Left lung (tissue), 14 donors: ENCODE measurements at places on chromosomes 11 and 22. TPM values are rescaled to one million over a fixed set of nuclear protein-coding genes. Genes with fewer than 3 reads are reported as not detected.

DNA sequence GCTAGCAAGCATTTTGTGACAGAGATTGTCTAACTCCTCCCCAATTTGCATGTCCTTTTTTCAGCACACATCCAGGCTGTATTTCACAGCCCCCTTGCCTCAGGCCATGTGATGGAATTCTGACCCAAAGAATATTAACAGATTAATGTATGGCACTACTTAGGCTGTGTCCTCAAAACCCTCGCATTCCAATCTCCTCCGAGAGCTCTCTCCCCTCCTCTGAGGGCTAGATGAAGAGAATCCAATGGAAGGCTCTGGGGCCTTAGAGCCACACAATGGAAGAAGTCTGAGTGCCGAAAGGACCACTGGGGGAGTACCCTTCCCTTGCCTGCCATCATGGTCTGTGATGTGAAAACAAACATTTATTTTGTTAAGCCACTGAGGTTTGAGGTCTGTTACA, 13.7 kb upstream of the NNMT start:
- H3K4me3 ChIP-seq, result no peak overlapping the region
- H3K27ac ChIP-seq, result no peak overlapping the region
- H3K36me3 ChIP-seq, result no peaks in the 10 kb centered on the region
- no peak for DNase-seq
- no peaks in the 10 kb centered on the region for H3K27me3 ChIP-seq

GRCh38 chr22:44405661-44406060, 92.4 kb downstream of the RTL6 start:
- no peak for DNase-seq
- H3K27me3 ChIP-seq, result peaks cover 8% of the 10 kb centered on the region
- no peaks in the 10 kb centered on the region for H3K4me1 ChIP-seq
- no peaks in the 10 kb centered on the region for H3K36me3 ChIP-seq
- no peak overlapping the region for H3K27ac ChIP-seq

GRCh38 chr11:57496109-57496820, 19.2 kb downstream of the SLC43A1 start:
- peaks cover 34% of the 10 kb centered on the region for H3K4me1 ChIP-seq
- H3K36me3 ChIP-seq, result peaks cover 13% of the 10 kb centered on the region
- H3K27me3 ChIP-seq, result no peaks in the 10 kb centered on the region

- no peaks in the 10 kb centered on the region for H3K36me3 ChIP-seq
- no peaks in the 10 kb centered on the region for H3K4me1 ChIP-seq
- H3K4me3 ChIP-seq, result no peak overlapping the region
- no peak overlapping the region for H3K27ac ChIP-seq
- no peak for DNase-seq
Measured at GRCh38 chr11:63362196-63362793, 7.3 kb upstream of the SLC22A9 start.

DNA sequence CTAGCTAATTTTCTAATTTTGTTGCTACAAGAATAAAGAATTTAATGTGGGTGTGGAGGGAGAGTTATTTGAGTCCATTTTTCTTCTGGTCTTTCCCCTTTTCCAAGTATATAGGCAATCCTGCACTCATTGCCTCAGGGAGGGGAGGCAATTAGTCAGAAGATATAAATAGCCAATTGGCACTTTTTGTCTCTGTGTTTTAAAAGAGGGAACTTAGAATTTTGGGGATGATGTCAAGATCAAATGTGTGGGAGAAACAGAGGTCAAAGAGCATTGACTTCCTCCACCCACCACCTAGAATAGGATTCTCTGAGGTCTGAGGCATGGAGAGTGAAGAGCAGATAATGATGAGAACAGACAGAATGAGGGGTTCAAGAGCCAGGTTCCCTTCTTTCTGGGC, 120.3 kb upstream of the ZC3H12C start:
- H3K4me3 ChIP-seq, result no peak overlapping the region
- no peak overlapping the region for H3K27ac ChIP-seq
- H3K36me3 ChIP-seq, result no peaks in the 10 kb centered on the region
- no peaks in the 10 kb centered on the region for H3K27me3 ChIP-seq
- no peak for DNase-seq

DNA sequence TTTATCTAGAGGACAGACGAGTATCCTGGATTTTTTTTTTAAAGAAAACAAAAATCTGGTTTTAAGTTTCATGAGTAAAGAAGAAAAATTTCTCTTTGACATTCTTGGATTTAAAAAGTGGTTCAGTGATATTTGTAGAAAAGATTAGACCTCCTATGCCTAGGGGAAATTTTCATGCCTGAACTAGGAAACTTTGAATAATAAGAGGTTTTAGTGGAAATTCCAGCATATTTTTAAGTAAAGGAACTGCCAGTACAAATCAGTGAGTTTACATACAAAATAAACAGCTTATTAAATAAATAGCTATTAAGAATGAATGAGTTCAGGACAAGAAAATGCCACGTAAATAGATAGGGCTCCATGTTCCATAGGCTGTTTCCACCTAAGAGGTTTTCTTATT, 17.5 kb downstream of the JAM3 start:
- H3K36me3 ChIP-seq, result no peaks in the 10 kb centered on the region
- H3K27ac ChIP-seq, result no peak overlapping the region
- DNase-seq, result no peak
- no peak overlapping the region for H3K4me3 ChIP-seq
- no peaks in the 10 kb centered on the region for H3K4me1 ChIP-seq

- no peak overlapping the region for H3K27ac ChIP-seq
- no peaks in the 10 kb centered on the region for H3K27me3 ChIP-seq
- H3K4me1 ChIP-seq, result no peaks in the 10 kb centered on the region
- H3K4me3 ChIP-seq, result no peak overlapping the region
- H3K36me3 ChIP-seq, result no peaks in the 10 kb centered on the region
- no peak for DNase-seq
Measured at GRCh38 chr11:104246590-104246989, 82.6 kb upstream of the PDGFD start.

DNA sequence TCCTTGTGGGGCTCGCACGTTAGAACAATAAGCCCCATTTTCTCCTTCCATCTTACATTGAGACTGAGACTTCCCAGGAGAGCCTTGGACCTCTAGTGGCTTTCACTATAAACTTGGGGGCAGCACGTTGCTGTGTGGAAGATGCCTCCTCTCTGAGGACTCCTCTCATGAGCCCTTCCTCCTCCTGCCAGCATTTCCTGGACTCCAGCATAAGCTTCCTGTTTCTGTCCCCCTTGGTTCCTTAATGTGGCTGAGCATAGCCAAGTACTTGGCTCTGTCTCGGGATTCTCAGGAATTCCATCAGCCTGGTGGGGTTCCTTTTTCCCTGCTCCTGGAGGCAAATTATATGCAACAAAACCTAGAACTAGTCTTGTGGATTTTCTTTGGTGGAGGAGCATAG, 38.8 kb upstream of the UBASH3B start:
- no peak for DNase-seq
- H3K27me3 ChIP-seq, result no peaks in the 10 kb centered on the region
- no peak overlapping the region for H3K27ac ChIP-seq
- no peaks in the 10 kb centered on the region for H3K4me1 ChIP-seq
- no peaks in the 10 kb centered on the region for H3K36me3 ChIP-seq

DNA sequence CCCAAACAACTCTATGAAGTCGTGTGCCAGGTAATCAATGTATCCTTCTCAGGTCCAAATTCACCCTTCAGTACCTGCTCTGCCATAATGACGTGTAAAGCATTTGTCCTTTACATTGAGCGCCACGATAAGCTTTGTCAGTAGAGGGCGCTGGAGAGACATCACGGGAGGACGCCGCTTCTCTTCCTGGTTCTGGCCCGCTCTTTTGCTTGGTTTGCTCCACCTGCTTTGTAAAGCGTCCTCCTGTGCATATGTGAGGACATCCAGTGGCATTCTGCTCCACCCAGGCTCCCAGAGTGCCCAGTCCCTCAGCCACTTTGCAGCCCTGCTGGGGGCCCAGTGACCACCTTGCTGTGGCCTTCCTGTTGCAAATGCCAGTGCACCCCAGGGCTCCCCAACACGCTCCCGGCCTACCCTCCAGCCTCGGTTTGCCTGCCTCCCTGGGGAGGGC, 61.1 kb downstream of the WT1 start:
- no peaks in the 10 kb centered on the region for H3K36me3 ChIP-seq
- H3K4me1 ChIP-seq, result no peaks in the 10 kb centered on the region
- H3K27me3 ChIP-seq, result no peaks in the 10 kb centered on the region
- no peak overlapping the region for H3K4me3 ChIP-seq

GRCh38 chr11:121762820-121763219, 310.1 kb upstream of the SORL1-AS1 start:
- H3K4me3 ChIP-seq, result no peak overlapping the region
- no peaks in the 10 kb centered on the region for H3K27me3 ChIP-seq
- no peaks in the 10 kb centered on the region for H3K36me3 ChIP-seq
- H3K4me1 ChIP-seq, result peaks cover 3% of the 10 kb centered on the region

DNA sequence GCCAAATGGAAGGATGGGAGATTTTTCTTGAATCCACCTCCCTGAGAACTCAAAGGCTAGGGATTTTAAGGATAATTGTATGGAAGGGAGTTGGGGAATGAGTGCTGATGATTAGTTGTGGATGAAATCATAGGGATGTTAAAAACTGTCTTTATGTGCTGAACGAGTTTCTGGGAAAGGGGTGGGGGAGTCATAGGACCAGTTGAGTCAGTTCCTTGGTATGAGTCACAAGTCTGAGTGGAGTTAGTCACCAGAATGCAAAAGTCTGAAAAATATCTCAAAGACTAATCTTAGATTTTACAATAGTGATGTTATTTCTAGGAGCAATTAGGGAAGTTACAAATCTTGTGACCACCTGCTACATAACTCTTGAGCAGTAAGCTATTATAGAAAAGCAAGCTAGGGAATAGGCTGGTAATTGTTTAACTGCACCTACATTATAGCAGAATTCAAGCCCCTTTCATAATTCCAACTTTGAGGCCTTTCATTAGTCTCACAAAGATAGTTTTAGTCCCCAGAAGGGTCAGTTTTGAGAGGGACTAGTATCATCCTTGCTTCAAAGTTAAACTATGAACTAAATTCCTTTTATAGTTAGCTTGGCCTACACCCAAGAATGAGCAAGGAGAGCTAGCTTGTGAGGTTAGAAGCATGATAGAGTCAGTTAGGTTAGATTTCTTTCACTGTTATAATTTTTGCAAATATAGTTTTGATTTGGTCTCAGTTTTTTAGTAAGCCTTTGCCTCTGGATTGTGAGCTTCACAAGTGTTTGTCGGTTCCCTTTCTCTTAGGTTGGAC, 668.0 kb downstream of the ETS1 start:
- no peak overlapping the region for H3K4me3 ChIP-seq
- no peaks in the 10 kb centered on the region for H3K4me1 ChIP-seq
- H3K27ac ChIP-seq, result no peak overlapping the region
- DNase-seq, result no peak

DNA sequence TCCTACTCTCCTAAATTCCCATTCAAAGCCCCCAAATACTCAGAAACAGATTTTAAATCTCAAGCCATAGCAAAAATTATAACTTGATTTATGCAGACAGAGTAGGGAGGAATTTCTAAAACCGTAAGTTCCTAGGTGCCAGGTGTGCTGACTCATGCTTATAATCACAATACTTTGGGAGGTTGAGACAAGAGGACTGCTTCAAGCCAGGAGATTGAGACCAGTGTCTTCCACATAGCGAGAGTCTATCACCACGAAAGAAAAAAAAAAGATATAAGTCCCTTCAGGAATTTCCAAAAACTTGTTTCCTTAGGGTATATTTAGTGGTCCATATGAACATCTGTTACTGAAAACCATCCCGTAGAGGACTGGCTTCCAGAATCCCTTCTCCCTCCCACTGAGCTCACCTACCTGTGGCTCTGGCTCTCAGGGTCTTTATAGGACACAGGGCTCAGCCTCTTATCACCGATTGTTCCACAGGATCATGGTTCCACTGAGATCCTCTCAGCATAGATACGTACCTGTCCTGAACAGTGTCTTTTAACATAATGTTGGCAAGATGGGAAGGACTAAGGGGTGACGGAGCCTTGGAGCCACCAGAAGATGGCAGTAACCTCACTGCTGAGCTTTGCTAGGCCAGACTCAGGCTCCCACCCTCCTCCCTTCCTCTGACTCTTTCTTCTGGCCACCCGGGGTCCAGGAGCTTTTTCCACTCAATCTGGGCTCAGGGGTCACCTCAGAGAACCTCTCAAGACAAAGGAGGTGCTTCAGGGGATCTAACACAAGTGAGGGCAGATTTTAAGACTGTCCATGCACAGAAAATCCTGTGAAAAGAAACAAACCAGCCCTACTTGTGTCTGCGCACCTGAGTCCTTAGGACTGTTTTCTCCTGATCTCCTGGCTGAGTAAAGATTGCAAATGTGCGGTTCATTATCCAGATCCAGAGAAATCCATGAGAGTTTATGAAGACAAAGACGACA, 117.5 kb upstream of the TOP3B start:
- H3K27me3 ChIP-seq, result no peaks in the 10 kb centered on the region
- DNase-seq, result no peak
- H3K4me1 ChIP-seq, result no peaks in the 10 kb centered on the region
- H3K4me3 ChIP-seq, result no peak overlapping the region
- H3K36me3 ChIP-seq, result no peaks in the 10 kb centered on the region
- no peak overlapping the region for H3K27ac ChIP-seq

DNA sequence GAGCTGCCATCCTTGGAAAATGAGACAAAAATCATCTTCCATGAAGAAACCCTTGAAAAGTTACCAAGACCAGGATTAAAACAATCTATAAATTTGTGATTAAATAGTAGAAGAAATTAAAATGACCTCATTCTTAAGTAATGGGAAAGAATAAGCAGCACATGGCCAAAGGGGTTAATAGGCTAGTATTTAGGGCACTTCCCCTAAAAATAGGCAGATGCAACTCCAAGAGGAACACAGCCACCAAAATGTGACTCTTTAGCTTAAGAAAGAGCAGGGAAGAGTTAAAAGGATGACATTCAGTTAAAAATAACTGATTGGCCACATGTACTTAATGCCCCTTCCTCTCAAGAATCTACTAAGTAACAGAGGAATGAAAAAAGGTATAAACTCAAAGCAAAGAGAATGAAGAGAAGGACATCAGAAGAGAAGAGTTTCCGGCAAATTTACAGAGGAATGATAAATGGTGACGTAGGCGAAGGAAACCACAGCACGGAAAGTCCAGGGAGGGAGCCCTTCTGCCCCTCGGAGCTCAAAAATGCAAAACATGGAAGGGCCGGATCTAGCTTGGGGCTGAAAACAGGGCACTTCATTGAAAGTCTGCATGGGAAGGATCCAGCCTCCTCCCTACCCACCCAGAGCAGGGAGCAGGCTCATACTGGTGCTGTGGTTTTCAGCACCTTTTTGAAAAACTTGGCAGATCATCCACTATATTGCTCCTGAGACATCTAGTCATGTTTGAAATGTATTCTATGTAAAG, 17.8 kb downstream of the SCUBE2 start:
- no peak overlapping the region for H3K4me3 ChIP-seq
- no peaks in the 10 kb centered on the region for H3K27me3 ChIP-seq
- no peaks in the 10 kb centered on the region for H3K36me3 ChIP-seq
- no peak for DNase-seq
- H3K27ac ChIP-seq, result no peak overlapping the region
- H3K4me1 ChIP-seq, result no peaks in the 10 kb centered on the region

GRCh38 chr11:15665368-15665871, 550.7 kb downstream of the INSC start:
- no peak overlapping the region for H3K4me3 ChIP-seq
- H3K27me3 ChIP-seq, result no peaks in the 10 kb centered on the region
- H3K4me1 ChIP-seq, result no peaks in the 10 kb centered on the region
- H3K27ac ChIP-seq, result no peak overlapping the region
- DNase-seq, result no peak
- no peaks in the 10 kb centered on the region for H3K36me3 ChIP-seq

LRRC74B gene
- total RNA-seq, result 0.94 TPM

CWC15 gene
- total RNA-seq, result 47.3 TPM

MS4A3 gene
- not detected for total RNA-seq

CCDC179 gene
- total RNA-seq, result not detected

GLYATL2 gene
- total RNA-seq, result not detected

HSCB gene
- total RNA-seq, result 11.6 TPM

EFCAB6 gene
- total RNA-seq, result 3.2 TPM

NPAS4 gene
- total RNA-seq, result not detected

MS4A6A gene
- 143 TPM for total RNA-seq

SAA4 gene
- 3.7 TPM for total RNA-seq

B4GALNT4 gene
- 2.3 TPM for total RNA-seq

GGTLC2 gene
- total RNA-seq, result 0.55 TPM
